ENCODE measurements at places on chromosomes 2 and 18.

GRCh38 chr2:104049981-104050380 is 803.9 kb upstream of the POU3F3 start:
- DNase-seq, result no peak

DNA sequence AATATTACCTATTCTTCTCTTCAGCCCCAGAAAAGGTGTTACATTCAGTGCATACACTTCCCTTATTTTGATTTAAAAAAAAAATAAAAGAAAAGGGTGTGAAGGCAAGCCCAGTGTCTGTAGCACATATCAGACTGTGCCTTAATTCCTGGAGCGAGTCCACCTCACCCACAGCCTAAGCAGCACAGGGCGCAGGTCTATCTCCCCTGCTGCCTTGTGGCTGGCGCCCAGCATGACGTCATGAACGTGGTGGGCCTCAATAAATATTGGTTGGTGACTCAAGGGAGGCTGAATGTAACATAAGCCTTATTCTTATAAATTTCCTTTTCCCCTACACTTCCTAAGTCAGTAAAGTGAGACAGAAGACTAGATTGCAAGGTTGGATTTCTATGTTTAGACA is 26.4 kb downstream of the ST3GAL5 start:
- no peak for DNase-seq

DNA sequence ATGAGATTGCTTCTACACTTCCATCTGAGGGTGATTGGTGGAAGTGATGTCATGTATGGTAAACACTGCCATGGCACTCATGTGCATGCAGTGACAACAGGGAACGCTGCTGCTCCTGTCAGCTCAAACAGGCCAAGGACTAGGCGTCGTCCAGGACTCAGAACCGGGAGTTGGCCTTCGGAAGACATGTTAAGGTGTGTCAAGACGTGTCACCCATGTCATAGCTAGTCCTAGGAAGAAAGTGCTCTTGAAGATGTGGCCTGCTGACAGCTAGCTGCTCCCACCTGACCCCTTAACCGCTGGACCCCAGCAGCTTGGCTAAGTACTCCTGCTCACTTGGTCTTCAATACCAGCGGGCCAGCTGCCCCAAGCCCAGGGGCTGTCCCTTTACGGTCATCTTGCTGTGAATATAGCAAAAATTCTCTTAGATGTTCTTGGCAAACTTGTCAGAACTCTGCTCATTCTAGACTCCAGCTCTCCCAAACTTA is 6.3 kb upstream of the NOSTRIN start:
- no peak for DNase-seq

- DNase-seq, result no peak
Measured at GRCh38 chr2:112141626-112142007, 3.4 kb downstream of the FBLN7 start.

DNA sequence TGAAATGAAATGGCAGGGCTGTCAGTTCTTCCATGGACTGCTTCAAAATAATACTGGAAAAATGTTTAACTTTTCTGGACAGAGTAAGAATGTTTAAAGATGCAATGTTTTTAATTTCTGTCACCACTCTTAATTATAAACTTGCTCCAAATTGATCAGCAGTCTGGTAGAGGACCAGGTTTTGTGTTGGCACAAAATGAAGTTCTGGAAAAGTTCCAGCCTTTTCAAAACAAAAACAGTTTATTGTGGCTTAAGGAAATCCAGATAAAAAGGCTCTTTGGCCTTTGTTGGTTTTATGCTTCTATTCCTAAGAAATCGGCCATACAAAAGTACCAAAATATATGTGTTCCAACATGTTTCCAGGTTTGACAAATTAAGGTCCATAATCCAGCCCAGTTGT is 48.8 kb downstream of the PTRHD1 start:
- DNase-seq, result no peak

DNA sequence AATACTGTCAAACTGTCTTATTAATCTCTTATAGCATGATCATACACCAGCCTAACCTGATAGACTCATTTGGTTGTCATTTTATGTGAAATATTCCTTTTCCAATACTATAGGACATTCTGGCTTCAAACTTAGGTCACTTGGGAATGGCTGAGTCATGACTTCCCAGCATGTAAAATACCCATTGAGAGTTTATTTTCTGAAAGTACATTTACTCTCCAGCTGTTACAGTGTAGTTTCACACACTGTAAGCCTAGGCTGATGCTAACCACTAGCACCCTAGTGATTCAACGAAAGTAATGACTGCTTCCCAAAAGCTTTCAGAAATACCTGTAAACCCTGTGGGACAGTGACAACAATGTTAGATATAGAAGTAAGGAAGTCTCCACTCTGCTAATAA is 93.8 kb downstream of the FIGN start:
- no peak for DNase-seq

- DNase-seq, result no peak
Measured at GRCh38 chr2:201093573-201093972, 21.8 kb downstream of the NDUFB3 start.

DNA sequence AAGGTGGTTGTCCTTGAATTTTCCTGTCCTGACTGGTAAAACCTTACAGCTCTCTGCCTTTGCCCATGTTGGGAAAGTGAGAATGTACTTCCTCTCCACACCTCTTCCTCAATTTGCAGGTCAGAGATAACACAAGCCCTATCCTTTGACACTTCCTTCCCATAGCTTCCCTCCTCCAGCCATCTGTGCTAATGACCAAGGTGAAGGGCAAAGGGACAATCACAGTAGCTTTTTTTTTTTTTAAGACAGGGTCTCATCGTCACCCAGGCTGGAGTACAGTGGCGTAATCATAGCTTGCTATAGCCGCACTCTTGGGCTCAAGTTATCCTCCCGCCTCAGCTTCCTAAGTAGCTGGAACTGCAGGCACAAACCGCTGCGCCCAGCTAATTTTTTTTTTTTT is 24.3 kb upstream of the STPG4 start:
- DNase-seq, result peak; percentile 51

DNA sequence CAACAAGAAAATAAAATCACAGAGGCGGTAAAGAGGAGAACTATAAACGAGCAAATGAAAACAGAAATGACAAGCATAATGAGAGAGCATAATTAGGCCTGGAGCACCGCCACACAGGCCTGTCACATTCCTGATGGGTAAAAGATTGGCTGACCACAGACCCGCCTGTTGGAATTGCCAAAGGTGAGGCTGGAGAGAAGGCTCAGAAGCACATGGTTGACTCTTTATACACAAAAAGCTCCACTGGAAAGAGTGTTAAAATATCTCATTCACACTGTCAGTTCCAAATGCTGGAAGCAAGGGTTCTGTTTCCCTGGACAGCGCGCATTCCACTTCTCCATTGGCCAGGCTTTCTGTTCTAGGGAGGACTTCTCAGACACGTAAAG is 5.9 kb upstream of the LGALSL start:
- no peak for DNase-seq

GRCh38 chr18:68489013-68489792 is 225.7 kb downstream of the TMX3 start:
- peak; percentile 29 for DNase-seq
